GM10248 (cell line): ENCODE measurements at places on chromosomes 4 and X.

GRCh38 chrX:115898382-115899001 is 272.1 kb upstream of the AGTR2 start:
- DNase-seq: peak; percentile 25

DNA sequence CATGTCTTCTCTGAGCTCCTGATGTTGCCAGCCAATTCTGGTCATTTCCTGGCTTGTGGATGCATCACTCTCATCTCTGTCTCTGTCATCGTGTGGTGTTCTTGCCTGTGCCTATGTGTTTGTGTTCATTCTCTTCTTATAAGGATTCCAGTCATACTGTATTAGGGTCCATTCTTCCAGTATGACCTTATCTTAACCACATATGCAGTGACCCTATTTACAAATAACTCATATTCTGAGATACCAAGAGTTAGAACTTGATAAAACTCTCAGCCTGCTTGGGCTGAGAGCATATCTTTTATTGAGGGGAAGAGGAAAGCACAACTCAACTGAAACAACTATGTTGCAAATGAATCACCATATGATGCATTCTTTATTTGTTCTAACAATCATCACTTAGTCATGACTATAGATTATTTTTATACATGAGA is 189.0 kb upstream of the ANXA10 start:
- no peak for DNase-seq

DNA sequence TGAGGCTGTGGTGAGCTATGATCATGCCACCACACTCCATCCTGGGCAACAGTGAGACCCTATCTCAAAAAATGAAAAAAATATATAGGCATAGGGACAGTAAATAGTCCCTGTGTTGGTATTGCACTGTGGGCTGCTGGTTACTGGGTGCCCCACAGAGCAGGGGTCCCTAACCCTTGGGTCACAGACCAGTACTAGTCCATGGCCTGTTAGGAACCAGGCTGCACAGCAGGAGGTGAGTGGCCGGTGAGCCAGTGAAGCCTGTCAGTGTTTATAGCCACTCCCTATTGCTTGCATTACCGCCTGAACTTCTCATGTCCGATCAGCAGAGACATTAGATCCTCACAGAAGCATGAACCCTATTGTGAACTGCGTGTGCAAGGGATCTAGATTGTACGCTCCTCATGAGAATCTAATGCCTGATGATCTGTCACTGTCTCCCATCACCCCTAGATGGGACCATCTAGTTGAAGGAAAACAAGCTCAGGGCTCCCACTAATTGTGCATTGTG is 106.5 kb downstream of the TNIP2 start:
- no peak for DNase-seq

- no peak for DNase-seq
Observed at GRCh38 chrX:121579016-121579760, 531.8 kb downstream of the GLUD2 start.

GRCh38 chr4:71609167-71609566 is 174.7 kb downstream of the GC start:
- no peak for DNase-seq

- no peak for DNase-seq
Observed at GRCh38 chr4:87644286-87644685, 5.8 kb upstream of the DMP1 start.

DNA sequence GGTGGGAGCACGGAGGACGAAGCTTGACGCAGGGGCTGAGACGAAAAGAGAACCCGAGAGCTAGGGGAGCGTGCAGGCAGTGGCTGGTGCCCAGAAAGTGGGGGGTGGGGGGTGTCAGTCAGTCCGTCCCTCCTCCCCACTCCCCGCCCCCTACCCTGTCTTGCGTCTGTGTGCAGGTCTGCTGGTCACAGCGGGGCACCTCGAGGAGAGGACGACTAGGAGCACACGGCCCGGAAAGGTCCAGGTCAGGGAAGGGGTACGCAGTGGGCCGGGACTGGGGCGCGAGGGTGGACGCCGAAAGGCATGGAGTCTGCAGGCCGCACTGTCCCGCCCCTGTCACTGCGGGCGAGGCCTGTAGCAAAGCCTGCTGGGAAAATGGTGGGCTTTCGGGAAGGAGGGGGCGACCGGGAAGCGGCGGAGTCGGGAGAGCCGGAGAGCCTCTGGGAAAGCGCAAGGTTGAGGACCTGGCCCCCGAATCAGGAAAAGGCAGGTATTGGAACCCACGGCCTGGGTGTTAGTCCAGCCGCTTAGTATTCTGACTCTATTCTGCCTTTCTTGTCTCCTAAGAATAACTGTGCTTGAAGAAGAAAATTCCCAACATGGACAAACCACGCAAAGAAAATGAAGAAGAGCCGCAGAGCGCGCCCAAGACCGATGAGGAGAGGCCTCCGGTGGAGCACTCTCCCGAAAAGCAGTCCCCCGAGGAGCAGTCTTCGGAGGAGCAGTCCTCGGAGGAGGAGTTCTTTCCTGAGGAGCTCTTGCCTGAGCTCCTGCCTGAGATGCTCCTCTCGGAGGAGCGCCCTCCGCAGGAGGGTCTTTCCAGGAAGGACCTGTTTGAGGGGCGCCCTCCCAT is 769 bp downstream of the TCEAL1 start:
- DNase-seq: peak; percentile 32
